Keratinocyte (primary cell): ENCODE measurements at places on chromosomes 2 and 18.

GRCh38 chr18:9901377-9901776, 12.4 kb upstream of the VAPA start:
- DNase-seq = no peak

GRCh38 chr2:16461672-16462071, 204.0 kb downstream of the CYRIA start:
- no peak for DNase-seq

DNA sequence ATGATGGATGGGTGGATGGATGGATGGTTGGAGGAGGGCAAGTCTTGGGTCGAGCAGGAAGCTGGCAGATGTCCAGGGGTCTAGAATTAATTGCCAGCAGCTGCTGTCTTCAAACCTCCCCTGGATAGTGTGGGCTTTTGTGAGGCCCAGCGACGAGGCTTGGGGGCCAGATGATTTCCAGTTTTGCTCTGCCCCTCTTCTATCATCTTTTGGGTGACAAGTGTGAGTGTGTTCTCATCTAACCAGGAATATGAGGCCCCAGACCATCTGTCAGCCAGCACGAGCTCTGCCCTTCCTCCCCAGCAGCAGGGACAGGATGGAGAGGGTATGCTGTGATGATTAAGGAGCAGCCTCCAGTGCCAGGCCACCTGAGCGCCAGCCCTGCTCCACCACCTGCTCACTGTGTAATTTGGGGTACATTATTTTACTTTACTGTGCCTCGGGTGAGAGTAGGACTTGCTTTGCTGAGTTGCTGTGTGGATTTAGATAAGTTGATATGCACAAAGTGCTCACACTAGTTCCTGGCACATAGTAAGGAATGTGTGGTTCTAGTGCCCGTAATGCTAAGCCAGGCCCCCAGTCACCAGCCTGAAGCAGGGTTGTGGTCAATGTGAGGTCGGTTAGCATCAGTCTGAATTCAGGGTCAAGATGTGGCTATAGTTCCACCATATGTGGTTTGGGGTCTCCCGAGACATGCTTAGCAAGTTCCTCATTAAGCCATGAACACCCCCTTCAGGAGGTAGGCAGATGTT, 251.1 kb downstream of the CYP26B1 start:
- no peak for DNase-seq

DNA sequence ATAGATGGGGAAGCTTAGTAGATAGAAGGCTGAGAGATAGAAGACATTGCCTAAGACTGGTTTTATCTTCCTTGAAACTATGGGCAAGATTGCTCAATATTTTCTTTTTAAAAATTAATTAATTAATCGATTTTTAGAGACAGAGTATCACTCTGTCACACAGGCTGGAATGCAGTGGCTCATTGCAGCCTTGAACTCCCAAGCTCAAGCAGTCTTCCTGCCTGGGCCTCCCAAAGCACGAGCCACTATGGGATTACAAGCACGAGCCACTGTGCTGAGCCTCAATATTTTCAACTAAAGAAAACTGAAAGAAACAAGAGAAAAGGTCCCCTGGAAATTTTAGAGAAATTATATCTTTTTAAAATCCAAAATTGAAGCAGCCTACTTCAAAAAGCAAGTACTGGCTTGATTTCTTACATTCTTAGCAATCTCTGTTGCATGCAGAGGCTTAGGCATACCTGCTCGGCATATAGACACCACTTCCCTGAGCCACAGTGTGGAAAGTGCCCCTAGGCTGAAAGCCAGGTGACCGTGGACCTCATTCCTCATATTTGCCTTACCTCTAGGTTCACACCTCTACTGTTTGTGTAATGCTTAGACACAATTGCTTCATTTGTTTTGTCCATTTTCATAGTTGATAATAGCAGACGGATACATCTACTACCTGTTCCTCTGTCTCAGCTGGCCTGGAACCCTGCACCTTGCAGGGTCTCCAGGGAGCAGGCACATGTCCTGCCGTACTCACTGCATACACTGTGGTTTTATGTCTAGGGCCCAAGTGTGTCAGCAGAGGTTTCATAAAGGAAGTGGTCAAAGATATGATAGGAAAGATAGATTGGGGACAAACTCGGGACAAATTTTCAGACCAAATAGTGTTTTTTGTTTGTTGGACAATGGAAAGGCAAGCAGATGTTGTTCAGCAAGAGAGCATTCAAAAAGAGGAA, 166.5 kb upstream of the ALPP start:
- DNase-seq = no peak

DNA sequence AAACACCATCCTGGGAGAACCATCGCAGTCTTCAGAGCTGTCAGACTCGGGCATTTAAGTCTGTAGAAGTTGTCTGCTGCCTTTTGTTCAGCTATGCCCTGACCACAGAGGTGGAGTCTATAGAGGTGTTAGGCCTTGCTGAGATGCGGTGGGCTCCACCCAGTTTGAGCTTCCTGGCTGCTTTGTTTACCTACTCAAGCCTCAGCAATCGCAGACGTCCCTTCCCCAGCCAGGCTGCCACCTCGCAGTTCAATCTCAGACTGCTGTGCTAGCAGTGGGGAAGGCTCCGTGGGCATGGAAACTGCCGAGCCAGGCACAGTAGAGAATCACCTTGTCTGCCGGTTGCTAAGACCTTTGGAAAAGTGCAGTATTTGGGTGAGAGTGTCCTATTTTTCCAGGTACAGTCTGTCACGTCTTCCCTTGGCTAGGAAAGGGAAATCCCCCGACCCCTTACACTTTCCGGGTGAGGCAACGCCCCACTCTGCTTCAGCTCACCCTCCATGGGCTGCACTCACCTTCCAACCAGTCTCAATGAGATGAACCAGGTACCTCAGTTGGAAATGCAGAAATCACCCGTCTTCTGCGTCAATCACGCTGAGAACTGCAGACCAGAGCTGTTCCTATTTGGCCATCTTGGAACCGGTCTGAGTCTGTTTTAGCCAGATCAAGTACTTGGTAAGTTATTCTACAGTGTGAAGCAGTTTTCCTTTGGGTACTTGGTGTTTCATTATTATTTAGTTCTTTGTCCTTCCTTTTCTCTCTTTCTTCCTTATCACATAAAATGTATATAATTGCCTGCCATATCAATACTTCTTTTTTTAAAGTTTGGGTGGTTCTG, 71.5 kb downstream of the CDC42EP3 start:
- DNase-seq = no peak

- no peak for DNase-seq
Measured at GRCh38 chr2:235677937-235678336, 184.1 kb downstream of the AGAP1 start.

DNA sequence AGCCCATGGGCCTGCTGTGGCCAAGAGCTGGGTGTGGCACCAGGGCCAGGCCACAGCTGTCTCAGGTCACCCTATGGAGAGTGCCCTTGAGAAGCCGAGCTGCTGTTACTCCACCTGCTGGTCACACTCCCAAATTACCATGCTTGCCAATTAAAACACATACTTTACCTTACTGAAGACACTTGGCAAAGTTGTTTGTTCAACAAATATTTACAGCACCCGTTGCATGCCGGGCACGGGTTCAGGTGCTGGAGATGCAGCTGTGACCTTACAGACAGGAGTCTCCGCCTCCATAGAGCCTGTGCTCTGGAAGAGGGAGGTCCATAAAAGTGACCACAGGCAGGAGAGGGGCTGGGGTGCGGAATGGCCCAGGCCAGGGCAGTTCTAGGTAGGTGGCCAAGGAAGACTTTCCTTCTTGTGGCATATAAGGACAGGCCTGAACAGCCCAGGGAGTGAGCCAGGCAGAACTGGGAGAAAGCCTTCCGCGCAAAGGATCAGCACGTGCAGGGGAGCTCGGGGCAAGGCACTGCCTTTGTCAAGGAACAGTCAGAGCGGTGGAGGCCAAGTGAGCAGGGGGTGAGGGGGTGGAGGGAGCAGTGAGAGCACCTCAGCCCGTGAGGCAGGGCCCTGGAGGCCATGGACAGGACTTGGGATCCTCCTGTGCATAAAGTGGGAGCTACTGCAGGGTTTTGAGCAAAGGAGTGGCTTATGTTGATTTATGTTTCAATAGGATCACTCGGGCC, 23.6 kb upstream of the RBM44 start:
- no peak for DNase-seq

GRCh38 chr2:68536000-68536399, 68.6 kb downstream of the APLF start:
- no peak for DNase-seq

DNA sequence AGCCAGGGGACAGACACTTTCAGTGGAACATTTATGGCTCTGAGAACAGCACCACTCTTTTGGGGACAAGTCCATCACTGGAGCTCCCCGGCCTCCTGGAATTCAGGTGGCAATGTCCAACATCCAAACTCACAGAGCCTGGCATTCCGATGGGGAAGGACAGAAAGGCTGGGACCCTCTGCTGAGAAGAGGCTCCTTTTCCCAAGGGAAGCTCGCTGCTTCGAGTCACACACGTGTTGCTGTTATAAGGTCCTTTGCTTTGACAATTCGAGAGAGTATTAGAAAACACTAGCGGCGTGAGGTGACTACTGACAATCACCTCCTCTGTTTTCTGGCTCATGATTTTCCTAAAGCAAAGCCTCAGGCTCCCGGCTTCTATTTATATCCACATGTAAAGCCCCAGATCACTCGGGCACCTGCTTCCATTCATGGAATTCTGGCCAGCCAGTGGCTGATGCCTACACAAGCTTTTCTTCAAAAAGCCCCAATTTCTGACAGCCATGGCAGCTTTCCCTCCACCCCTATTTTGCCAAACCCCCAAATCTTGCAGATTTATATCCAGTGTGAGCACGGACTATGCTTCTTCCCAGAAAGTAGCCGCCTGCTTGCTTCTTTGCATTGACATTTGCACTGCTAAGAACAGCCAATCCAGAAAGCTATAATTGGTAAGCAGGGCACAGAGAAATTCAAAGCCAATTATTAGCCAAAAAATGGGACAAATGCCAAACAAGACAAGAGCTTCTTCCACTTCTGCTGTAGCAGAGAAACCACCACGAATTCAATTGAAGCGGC, 67.3 kb downstream of the NDUFA10 start:
- no peak for DNase-seq

DNA sequence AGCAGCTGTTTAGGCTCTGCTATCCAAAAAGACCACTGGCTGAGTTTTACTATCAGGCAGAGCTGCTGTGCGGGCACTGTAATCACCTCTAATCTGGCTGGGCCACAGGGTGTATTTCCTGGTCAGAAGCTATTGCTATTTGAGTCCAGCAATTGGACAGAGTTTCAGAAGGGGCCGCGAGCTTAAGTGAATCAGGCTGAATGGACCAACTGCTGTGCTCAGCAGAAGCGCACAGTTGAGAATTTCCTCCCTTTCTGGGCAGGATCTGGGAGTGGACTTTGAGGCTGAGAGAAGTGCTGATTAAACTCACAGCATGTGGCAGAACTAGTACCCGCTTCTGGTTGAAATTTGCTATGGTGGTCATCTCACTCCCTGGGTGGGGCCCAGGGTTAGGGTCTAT, 251.8 kb downstream of the INSIG2 start:
- no peak for DNase-seq

- DNase-seq = no peak
Measured at GRCh38 chr18:24947521-24948305, 404.3 kb downstream of the ZNF521 start.

DNA sequence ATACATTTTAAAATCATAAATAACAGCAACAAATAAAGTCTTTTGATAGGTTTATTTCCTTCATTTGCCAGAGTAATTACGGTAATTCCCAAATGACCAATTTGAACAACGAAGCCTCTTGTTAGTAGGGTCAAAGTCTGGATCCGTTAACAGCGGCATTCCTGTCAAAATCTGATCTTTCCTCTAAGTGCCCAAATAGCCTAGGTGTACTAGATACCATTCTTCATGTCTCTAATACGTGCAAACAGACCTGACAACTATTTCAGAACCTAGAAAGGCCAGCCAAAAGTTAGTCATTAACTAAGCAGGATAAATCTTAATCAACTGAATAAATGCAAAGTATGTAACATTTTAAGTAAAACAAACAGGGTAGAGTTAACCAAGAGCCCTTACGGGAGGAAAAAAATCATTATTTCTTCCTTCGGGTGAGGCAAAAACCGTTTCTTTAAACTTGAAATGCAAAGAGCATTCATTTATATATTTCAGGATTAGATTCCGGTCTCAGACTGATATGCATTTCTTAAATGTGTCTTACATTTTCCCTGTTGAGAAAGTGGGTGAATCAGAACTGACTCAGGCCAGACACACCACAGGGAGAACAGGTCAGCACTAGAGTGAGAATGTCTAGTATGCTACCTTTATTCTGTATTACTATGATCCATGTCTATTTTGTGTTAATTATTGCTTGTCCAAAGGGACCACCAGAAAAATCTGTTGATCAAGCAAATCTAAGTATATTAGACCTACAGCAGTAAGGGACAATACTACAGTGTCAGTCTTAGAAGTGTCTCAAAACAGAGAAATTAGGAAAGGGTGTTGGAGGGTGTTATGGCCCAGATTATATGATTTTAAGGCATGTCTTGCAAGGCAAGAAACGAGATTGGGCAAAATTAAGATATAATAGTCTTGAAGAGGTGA, 141.5 kb upstream of the NDUFV2 start:
- DNase-seq = no peak

- no peak for DNase-seq
Measured at GRCh38 chr2:120436885-120437603, 91.1 kb downstream of the INHBB start.

GRCh38 chr18:24516261-24516660, 55.8 kb downstream of the HRH4 start:
- no peak for DNase-seq

DNA sequence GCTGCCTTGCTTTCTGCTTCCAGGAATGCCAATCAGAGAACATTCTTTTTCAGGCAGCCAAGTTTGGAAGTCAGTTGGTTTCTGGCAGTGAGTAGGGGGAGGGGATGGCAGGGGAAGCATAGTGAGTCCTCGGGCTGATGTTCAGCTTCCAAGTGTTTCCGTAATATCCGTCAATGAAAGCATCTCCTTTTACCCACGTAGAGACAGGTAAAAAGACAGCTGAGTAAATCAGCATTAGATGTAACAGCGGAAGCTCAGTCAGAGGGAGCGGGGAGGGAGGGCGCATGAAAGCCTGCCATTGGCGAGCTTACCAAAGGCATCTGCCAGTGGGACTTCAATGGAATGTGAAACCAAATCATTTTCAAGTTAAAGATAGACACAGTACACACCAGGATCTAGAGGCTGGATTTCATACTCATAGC, 117.1 kb upstream of the DTNA start:
- DNase-seq = no peak

- DNase-seq = no peak
Measured at GRCh38 chr18:46624127-46624526, 32.9 kb downstream of the LOXHD1 start.

GRCh38 chr2:128282246-128282975, 36.3 kb downstream of the HS6ST1 start:
- no peak for DNase-seq

GRCh38 chr2:216807857-216808272, 52.0 kb downstream of the TNP1 start:
- no peak for DNase-seq
